MM.1S (cell line): ENCODE measurements at places on chromosomes 6 and 20.

DNA sequence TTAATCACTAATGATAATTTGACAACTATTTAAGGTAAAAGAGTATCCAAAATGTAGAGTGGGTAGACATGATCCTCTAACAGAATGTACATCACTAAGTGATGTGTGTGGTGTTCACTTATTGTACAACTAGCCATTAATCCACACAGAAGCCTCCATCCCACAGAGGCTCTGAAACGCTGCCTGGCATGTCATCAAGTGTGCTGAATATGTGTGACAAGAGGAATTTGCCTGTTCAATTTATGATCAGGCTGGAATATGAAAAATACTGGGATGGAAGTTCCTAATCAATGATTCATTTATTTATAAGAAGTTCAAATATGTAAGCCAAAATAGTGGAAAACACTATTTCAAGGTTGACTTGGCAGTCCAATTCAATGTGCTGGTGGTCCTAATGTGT, 72.4 kb downstream of the BACH2 start:
- DNase-seq: no peak

GRCh38 chr6:153084393-153084792, 46.7 kb downstream of the RGS17 start:
- no peak for DNase-seq

GRCh38 chr6:42367353-42368011, 84.2 kb downstream of the TRERF1 start:
- peak; percentile 75 for DNase-seq

DNA sequence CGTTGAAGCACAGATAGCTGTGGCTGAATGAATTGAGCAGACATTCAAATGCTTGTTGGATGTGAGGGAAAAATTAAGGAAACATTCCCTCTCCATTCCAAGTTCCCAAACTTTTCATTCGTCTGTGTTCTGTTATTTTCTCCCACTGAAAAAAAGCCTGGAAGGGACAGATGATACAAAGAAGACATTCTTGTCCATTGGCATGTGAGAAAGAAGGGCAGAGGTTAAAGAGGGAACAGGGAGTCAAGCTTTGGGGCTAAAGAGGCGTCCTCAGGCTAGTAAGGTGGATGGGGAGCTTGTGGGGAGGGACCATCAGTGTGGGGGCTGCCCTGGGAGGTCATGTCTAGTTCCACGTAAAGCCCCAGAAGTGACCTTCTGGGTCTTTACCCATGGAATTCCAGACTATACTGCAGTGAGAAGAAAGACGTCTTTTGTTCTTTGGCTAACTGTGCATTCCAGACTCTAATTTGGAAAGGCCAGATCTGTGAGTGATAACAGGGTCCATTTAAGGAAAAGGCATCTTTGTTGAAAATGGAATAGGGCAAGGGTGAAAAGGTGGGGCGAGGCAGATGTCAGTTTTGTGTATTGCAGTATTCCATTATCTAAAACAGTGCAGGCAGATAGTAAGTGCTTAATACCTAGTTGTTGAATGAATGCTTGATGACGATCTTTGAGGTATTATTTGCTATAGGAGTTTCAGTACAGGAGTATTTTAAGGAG, 117.5 kb downstream of the SOX4 start:
- no peak for DNase-seq

DNA sequence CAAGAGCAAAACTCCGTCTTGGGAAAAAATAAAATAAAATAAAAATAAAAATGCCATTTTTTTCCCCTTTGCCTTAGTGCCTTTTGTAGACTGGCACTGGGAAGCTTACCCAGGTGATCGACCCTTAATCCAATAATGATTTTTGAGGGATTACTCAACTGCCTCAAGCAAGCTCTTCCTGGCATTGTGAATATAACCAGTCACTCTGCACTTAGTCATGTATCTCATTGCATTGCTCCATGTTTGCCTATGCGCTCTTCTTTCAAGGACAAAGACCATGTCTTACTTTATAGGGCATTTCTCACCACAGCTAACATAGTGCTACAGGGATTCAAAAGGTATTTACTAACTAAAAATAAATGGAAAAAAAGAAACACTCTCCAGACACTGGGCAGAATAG, 13.0 kb downstream of the GFOD1 start:
- DNase-seq: no peak

- DNase-seq: no peak
Measured at GRCh38 chr20:46347841-46348803, 39.8 kb upstream of the CDH22 start.

DNA sequence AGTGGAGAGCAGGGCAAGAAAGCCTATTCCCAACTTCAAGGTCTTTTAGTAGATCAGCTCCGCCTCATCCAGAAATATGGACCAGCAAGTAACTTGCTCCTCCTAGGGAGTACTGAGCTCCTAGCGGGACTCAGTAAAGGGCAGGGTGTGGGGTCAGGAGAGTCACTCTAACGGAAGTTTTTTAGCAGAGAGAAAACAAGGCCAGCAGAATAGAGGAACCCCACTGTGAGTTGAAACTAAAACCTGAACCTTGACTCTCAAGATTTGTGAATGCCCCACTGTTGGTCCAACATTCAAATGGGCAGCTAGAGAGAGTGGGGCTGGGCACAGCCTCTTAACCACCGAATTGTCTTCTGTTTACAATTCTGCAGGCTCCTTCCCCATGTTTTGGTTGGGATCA, 244.8 kb downstream of the FARS2 start:
- DNase-seq: no peak

DNA sequence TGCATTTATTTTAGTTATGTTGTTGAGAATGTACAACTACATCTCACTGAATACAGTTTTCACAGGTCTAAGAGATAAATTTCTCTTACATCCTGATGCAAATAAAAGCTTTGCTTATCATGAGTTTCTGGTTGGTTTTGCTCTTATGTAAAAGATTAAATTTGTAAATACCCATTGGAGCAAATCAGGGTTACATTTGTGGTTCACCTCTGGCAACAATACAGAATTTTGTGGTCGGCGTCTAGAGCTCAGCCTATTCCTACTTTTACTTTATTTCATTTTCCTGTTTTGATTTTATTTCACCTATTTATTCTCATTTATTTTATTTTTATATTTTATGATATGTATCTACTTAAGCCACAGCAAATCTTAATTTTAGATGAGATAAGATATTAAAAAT, 271.9 kb upstream of the MARCKS start:
- no peak for DNase-seq

DNA sequence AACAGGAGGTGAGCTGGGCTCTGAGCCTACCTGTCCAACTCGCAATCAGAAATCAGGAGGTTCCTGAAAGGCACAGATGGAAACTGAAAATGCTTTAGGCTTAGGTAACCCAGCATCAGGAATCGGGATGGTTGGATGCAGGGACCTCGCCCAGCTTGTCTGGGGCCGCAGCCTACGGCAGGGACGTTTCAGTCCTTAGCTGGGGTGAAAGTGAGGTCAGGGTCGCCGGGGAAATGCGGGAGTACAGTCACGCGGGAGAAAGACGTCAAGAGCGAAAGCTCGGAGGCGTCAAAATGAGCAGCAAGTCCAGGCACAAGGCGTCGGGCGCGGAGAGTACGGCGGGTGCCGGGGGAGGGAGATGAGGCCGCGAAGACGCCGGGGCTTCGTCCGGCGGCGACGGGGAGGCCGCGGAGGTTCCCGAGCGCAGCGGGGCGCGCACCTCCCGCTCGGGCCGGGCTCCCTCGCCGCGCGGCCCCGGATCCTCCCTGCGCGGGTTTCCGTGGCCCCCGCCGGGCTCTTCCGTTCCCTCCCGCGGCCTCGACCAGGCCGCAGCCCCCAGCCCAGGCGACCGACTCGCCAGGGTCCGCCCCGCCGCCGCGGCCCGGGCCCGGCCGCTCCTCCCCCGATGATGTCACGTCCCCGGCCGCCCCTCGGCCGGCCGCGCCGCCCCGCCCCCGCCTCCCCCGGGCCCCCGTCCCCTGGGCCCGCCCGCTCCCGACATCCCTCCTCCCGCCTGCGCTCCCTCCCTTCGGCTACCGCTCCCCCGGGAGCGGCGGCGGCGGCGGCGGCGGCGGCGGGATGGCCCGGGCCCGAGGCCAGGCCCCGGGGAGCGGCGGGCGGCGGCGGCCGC, at the start of gene EBF4:
Gene EBF4, plus strand, starts transcription at position 745 of the 850 bp plus-strand sequence. CDS start 866 bp downstream, outside the sequence.
- DNase-seq: peak; percentile 17

DNA sequence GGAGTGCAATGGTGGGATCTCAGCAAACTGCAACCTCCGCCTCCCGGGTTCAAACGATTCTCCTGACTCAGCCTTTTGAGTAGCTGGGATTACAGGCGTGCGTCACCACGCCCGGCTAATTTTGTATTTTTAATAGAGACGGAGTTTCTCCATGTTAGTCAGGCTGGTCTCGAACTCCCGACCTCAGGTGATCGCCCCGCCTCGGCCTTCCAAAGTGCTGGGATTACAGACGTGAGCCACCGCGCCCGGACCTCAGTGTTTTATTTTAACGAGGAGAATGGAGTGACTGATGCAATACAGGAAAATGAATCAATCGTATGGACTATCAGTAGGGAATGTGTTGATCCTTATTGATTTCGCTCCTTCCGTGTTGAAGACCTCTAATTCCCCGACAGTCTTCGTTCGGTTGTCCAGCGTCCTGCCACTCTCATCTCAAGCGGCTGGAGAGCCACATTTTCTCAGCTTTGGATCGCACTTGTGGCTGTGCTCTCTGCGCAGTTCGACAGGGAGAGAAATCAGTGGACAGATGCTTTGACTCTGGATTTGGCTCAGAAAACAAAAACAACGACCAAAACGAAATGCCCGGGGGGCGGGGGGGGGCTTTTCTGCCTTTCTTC, 166.2 kb downstream of the TRIM27 start:
- no peak for DNase-seq

DNA sequence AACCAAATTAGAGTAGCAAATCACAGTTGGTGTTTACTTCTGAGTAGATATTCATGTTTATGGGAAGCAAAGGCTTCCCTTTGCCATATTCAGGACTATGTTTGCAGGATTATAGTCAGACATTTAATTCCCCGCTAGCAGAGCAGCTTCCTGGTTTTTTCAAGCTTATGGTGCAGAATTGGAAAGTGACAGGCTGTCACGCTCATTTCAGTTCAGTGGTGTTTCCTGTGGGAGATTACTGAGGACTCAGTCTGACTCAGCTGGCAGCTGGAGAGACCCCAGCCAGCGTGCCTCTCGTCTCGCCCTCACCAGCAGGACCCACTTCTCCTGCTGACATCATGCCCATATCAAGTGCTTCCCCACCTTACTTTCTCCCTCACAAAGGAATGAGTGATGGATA, 85.1 kb downstream of the LYRM2 start:
- no peak for DNase-seq

- DNase-seq: no peak
Measured at GRCh38 chr6:145067430-145067829, 667.9 kb downstream of the EPM2A start.

DNA sequence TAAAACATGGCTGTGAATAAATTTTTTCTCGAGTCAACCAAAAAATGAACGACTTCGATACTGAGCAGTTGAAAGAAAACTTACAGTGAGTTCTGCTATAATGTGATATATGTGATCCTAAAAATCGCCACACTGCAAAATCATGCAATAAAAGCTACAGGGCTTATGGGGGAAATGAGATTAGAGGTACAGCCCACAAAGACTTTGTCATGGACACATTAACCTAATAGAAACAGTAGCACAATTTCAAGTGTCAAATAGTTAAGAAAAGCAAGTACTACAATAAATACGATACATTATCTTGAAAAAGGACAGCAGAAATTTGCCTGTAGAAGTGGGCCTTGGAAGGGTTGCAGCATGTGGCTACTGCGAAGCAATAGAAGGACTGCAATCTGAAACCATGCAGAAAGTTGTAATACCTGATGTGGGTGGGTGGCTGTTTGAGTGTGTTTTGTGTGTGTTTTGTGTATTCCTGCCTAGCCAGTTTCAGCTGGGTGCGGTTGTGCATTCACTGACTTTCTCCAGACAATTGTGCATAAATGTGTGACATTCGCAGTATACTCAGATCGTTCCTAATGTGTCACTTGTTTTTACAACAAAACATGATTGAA, 79.1 kb downstream of the RPP40 start:
- DNase-seq: no peak

GRCh38 chr6:7939864-7940228, 29.3 kb upstream of the TXNDC5 start:
- no peak for DNase-seq
